CD4-positive, alpha-beta T cell (primary cell): ENCODE measurements at places on chromosomes 3 and 15.
A peak's percentile ranks its signal among the peaks of the same experiment; 100 is the strongest.

DNA sequence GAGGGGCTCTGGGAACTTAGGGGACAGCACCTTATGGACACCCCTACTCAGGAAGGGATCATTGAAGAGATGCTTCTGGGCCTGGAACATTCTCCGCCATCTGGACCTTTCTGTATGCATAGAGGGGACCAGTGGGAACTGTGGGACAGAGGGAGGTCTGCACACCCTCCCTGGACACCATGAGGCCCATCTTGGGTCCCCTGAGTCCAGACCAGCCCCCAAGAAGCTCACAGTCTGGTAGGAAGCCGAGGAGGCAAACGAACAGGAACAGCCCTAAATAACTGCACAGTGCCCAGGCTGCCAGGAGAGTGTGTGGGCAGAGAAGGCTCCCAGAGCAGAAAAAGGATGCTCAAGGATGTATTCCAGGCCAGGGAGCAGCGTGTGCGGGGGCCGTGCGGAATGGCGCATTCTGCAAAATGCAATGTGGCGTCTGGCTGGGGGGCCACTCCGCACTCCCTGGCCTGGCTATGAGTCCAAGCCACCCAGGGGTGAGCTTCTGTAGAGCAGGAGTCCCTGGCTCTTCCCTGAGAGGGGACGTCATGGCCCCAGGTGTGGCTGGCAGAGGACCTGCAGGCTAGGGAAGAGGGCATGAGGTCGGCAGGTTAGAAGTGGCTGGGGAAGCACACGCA, 24.5 kb upstream of the KLF13 start:
- no peak for DNase-seq

DNA sequence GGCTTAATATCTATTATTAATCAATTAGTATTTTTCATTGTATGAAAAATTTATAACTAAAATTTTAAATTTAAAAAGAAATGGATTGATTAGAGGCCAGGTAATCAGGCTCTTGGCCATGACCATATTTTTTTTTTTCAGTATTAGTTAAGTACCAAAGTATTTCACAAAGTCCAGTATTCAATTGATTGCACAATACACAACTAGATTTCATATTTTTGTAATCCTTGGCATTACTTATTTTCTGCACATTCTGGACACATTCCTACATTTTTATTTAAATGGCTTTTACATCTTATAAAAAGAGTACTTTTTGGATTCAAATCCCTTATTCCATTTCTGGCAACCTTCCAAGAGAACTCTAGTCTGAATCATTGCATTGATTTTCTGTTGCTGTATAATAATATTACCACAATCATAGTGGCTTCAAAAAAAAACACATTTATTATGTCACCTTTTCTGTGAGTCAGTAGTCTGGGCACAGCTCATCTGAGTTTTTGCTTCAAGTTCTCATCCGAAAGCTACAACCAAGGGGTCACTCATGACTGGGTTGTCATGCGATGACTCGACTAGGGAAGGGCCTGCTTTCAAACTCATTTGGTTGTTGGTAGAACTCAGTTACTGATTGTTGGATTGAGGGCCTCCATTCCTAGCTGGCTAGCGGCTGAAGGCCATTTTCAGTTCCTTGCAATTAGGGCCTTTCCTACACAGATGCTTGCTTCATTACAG, 90.7 kb downstream of the CNTN6 start:
- DNase-seq, result no peak

- no peak for DNase-seq
Measured at GRCh38 chr3:46058981-46059380, 31.7 kb upstream of the XCR1 start.

DNA sequence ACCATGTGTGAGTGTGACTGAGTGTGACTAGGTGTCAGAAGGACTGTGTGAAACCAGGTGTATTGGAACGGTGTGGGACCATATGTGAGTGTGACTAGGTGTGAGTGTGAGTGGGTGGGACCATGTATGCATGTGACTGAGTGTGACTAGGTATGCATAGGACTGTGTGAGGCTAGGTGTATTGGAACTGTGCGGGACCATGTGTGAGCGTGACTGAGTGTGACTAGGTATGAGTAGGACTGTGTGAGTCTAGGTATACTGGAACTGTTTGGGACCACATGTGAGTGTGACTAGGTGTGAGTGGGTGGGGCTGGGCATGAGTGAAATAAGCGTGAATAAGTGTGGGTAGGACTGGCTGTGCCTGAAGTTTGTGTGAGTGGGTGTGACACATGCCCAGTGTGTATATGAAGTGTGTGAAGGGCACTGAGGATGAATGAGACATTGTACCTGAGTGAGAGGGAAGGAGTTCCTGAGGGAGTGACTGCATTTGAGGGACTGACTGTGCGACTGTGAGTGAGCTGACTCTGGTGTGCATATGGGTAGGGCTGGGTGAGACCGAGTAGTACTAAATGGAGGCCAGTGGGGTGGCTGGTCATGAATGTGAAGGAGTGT, 247.0 kb upstream of the CCDC54 start:
- DNase-seq, result no peak

- DNase-seq, result no peak
Measured at GRCh38 chr3:73546961-73547360, 77.8 kb downstream of the PDZRN3 start.

DNA sequence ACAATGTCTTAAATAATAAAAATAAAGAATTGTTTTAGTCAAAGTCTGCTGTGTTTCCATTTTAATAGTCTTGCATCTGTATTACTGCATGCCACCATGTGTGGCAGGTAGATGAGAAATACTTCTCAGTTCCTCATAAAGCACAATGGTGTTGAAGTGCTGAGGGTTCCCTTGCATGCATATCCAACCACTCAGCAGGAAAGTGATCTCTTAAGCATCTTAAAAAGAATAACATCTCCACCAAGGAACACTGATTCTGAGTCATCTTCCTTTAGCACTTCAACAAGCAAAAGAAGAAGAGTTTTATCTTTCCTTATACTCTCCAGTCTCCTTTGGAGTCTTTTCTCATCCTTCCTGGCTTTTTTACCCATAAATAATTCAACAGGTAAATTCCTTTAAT, 602.0 kb downstream of the TBL1XR1 start:
- DNase-seq, result no peak

- DNase-seq, result no peak
Measured at GRCh38 chr3:4730719-4731118, 237.6 kb downstream of the ITPR1 start.

- DNase-seq, result no peak
Measured at GRCh38 chr3:155656466-155656865, 88.4 kb downstream of the PLCH1 start.

DNA sequence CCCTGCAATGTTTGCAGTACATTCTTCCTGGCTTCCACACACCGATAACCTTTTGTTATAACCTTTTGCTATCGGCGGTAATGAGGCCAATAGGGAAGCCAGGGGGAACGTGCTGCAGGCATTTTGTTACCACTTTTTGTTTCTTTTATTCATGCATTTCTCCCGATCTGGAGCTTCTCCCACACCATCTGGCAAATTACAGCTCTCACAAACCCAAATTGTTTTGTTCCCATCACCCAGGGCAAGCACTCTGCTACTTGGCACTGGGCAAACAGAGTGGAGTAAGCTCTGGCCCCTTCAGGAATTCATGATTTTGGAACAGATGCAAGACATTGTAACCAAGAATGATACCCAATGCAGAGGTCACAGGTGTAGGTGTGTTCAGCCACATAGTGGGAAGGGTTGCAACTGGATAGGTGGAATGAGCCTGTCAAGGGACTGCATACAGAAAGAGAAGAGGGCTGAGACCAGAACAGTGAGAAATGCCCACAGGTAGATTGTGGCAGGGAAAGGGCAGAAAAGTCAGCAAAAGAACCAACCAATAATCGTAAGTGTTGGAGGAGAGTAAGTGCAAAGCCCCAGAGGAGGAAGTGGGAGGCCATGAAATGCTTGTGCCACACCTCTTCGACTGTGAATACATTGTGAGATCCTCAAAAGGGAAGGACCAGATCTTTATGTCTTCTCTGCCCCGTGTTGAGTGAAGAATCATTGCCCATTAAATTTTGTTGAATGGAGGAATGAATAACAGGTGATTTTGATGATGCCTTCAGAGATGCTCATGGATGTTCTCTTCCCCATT, 45.8 kb downstream of the PARP15 start:
- no peak for DNase-seq

GRCh38 chr3:157282261-157283191, 122.6 kb upstream of the CCNL1 start:
- no peak for DNase-seq

DNA sequence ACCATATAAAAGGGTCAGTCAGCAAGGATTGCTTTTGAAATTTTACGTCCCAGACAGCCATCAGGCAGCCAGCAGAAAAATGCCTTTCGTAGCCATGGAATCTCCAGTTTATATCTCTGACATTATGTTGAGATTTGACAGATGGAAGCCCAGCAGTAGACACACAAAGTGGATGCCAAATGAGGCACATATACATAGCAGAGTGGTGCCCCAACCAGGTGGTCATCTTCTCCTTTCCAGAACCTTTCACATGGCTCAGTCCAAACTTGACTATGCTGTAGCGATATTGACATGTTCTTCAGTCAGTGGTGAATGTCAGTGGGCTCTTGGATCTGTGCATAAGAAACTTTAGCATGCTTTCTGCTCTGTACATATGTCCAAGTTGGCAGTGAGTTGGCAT, 123.3 kb upstream of the GBE1 start:
- no peak for DNase-seq

GRCh38 chr3:185874119-185874518, 49.3 kb upstream of the IGF2BP2 start:
- no peak for DNase-seq

- DNase-seq, result peak; percentile 60
Measured at GRCh38 chr15:99450896-99451358, 114.9 kb upstream of the MEF2A start.

GRCh38 chr3:77038468-77038929, 1.4 kb upstream of the ROBO2 start:
- DNase-seq, result no peak

DNA sequence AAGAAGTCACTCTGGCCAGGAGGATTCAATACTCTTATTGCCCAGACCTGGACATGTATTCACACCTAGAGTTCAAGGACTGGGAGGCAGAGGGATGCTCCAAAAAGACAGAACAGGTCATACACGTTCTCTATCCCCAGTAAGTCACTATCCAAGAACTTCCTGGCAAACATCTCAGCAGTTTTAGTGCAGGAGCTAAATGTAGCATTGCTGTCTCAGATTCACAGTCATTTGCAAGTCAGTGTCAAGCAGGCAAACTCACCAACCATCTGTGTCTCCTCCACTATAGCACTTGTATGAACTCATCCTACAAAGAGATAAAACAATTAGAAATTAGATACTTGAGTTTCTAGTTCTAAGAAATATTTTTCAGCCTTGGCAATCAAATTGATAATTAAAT, 38.4 kb downstream of the ABHD17C start:
- DNase-seq, result no peak

DNA sequence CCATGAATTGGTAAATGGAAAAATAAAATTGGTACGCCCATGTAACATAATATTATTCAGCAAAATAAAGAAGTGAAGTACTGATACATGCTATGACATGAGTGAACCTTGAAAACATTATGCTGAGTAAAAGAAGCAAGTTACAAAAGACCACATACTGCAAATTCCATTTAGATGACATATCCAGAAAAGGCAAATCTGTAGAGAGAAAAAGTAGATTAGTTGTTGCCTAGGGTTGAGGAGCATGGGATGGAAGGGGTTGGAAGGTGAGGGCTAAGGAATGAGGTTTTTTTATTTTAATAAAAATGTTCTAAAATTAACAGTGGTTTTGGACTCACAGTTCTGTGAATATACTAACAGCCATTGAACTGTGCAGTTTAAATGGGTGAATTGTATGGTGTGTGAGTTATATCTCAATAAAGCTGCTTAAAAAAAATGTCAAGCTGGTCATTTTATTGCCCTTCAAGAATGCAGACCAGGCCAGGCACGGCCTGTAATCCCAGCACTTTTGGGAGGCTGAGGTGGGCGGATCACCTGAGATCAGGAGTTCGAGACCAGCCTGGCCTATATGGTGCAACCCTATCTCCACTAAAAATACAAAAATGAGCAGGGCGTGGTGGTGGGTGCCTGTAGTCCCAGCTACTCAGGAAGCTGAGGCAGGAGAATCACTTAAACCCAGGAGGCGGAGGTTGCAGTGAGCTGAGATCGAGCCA, 8.1 kb upstream of the DLG1 start:
- no peak for DNase-seq

DNA sequence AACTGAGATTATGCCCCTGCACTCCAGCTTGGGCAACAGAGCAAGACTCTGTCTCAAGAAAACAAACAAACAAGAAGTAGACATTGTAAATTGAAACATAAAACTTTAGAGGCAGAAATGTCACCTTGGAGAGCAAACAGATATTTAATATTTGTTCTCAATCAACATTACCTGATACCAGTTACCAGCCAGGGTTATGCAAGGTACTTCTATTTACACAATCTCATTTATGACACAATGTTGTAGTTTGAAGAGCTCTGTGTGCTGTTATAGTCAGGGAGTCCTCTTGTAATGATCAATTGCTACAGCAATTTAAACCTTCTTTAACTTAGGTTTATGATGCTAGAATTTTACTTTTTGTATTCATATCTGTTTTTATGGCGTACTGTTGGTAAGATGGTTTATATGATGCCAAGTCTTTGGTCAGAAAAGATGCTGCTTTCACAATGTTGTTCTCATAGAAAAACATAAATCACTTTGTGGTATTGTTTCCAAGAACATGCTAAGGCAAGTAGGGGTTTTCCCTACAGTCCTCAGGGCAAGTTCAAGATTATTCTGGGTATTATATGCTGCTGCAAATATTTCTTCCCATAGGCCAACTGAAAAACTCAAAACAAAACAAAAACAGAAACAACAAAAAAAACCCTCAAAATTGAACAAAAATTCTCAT, 173.5 kb downstream of the TNIK start:
- no peak for DNase-seq

- DNase-seq, result no peak
Measured at GRCh38 chr3:152291649-152292066, 22.9 kb downstream of the MBNL1 start.

GRCh38 chr3:51717947-51718346, 11.1 kb downstream of the GRM2 start:
- no peak for DNase-seq

DNA sequence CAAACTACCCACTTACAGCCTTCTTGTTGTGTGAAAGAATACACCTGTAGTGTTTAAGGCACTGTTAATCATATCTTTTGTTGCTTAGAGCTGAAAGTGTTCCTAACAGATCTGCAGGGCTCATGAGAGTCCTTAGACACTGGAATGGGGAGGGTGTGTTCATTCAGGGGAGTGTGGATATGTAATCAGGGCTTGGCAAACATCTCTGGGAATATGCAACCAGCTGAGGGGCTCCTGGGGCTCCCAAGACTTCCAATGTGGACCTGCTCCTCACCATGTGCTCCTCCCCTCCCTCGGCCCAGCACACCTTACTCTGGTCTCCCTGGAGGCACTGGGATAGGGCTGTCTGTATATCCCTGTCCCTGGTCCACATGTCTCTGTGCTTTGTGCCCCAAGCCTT, 30.3 kb upstream of the MFSD1 start:
- no peak for DNase-seq

DNA sequence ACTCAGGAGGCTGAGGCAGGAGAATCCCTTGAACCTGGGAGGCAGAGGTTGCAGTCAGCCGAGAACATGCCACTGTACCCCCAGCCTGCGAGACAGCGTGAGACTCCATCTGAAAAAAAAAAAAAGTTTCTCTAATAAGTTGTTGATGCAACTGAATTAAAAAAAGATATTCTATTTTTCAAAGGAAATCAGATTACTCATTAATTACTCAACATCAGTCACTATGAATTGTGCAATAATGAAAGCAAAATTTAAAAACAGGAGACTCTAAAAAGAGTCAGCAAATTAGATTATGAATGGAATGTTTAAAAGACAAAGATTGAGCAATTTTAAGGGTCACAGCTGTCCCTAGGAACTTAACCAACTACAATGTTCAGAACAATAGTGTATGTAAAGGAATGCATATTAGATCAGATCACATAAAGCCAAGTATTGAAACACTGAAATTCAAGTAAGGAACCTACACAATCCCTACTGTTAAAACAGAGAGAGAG, 60.2 kb upstream of the SLC4A7 start:
- no peak for DNase-seq
